ENCODE measurements at places on chromosomes 5 and 9. TPM values are rescaled to one million over a fixed set of nuclear protein-coding genes. Genes with fewer than 3 reads are reported as not detected.

DNA sequence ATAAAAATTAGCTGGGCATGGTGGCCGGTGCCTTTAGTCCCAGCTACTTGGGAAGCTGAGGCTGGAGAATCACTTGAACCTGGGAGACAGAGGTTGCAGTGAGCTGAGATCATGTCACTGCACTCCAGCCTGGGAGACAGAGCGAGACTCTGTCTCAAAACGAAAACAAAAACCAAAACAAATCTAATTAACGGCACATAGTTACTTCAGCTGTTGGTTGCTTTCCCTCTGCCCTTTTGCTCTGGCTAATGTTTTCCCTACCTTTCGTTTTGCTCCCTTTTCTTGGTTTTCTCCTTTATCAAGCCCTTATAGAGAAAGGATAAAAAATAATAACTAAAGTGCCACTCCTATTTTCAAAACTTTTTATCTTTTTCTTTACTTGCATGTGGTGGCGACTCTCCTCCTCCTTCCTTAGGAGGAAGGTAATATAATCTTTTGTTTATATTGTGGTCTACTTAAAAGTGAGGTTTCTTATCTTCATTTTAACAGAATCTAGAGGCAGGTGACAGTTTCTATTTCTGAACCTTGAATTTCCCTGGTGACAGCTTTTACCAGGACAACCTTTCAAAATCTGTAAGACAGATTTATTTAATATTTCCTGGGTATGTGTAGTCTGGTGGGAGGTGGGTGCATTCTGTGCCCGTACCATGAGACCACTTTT, 125.4 kb downstream of the ARHGEF28 start:
- DNase-seq: no peak

- DNase-seq: no peak
Measured at GRCh38 chr5:179852993-179853547, 5.5 kb downstream of the MRNIP start.

- no peak for DNase-seq
Measured at GRCh38 chr9:112180387-112180881, 5.3 kb upstream of the SUSD1 start.

GRCh38 chr5:69502367-69502766, 9.8 kb downstream of the OCLN start:
- no peak for DNase-seq

- DNase-seq: no peak
Measured at GRCh38 chr9:106921341-106921899, 58.5 kb downstream of the ZNF462 start.

GRCh38 chr9:116471944-116472506, 215.1 kb upstream of the TRIM32 start:
- no peak for DNase-seq

Gene PKD2L2
- total RNA-seq: not detected
